ENCODE measurements at places on chromosomes 11 and 22.

DNA sequence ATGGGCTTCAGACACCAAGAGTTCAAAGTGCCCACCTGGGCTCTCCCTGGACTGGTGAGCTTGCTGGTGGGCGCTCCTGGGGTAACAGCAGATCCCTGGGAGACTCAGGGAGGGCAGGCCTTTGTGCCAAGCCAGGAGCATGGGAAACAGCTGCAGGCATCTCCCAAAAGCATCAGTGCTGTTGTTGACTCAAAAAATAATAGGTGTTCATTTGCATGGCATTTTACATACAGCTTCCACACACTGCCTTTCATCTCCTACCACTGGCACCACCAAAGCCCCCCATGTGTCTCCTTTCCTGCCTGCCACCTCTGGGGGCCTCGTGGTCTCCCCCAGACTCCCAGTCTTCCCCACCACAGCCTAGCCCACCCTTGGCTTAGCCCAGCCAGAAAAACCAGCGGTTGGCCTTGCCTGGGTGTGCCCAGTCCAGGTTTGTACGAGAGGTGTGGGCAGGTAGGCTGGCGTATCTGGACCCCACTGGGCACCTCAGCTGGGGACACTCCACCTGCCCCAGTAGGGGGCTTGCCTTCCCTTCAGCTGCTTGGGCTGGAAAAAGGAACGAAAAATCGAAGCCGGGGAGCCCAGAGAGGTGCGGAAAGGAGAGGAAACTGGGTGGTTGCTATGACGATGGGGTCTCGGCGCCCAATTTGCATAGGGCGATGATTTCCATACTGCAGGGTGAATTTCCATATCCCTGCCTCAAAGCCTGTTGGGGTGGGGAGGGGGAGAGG, 15.0 kb downstream of the POU2F3 start:
- no peak for DNase-seq

GRCh38 chr22:37803195-37803638, 4.5 kb upstream of the GCAT start:
- no peak for DNase-seq

DNA sequence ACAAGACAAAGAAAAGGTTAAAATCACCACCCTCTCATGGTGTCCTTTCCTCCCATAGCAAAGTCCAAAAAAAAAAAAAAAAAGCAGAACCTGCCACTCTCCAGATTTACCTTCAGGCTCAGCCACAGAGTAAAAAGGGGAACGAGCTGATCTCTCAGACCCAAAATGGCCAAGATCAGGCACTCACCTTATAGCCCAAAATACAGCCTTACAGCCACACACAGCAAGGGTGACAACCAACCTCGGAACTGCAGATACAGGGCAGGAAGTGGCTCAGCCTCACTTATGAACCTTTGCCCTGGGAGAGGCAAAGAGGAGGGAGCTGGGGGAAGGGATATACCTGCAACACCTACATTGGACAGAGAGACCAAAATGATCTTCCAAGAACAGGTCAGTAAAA, 4.5 kb downstream of the FHIP1B start:
- no peak for DNase-seq

- DNase-seq = no peak
Measured at GRCh38 chr11:27545035-27545434, 38.5 kb upstream of the LIN7C start.

GRCh38 chr11:23364076-23364475, 503.8 kb upstream of the CCDC179 start:
- no peak for DNase-seq

DNA sequence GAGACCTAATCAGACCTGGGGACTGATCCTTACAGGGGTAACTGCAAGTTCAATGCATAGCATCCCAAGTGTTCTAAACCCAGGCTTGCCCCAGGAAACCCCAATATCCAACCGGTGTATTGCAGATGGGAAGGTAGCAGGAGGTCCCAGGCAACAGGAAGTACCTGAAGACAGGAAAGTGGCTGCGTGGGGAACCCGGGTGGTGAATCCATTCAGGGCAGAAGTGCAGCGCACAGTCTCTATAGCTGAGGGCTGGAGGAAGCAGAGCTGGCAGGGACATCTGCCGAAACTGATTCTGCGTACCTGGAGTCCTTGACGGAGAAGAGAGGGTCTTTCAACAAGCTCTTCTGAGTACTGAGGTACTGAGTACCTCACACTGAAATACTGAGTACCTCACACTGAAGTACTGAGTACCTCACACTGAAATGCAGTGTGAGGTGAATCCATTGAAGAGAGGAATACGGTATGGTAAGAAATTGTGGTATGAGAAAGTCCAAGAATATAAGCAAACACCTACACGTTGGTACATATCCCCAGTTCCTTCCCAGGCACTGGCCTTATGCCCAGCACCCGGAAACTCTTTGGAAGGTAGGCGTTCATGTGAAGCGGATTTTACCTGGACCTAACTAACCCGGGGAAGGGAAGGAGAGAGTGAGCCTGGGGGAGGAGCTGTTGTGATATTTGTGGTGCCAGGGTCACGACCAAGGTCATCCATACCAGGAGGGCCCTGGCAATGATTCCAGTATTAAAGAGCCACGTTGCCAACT, 20.1 kb downstream of the SCN4B start:
- DNase-seq = no peak

DNA sequence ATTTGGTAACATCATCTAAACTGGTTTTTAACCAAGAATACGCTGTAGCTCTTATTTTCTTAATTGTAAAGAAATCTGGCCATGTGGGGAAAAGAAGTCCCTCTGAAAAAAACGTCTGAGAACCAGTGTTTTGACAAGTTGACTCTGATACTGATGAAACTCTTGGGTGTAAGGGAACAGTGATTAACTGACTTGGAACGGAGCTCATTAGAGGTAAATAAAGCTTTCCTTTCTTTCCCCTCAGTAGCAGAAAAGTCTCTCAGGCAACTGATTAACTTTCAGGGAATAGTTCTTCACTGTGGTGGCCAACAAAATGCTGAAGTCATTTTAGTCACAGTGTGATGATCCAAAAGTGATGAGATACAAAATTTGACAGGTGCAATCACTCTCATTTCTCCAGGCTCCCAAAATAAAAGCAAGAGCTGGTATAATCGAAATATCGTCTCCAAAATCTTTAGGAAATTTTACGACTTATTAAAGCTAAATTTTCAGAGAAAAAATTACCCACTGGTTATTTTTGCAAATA, 52.3 kb downstream of the SLC36A4 start:
- DNase-seq = no peak

DNA sequence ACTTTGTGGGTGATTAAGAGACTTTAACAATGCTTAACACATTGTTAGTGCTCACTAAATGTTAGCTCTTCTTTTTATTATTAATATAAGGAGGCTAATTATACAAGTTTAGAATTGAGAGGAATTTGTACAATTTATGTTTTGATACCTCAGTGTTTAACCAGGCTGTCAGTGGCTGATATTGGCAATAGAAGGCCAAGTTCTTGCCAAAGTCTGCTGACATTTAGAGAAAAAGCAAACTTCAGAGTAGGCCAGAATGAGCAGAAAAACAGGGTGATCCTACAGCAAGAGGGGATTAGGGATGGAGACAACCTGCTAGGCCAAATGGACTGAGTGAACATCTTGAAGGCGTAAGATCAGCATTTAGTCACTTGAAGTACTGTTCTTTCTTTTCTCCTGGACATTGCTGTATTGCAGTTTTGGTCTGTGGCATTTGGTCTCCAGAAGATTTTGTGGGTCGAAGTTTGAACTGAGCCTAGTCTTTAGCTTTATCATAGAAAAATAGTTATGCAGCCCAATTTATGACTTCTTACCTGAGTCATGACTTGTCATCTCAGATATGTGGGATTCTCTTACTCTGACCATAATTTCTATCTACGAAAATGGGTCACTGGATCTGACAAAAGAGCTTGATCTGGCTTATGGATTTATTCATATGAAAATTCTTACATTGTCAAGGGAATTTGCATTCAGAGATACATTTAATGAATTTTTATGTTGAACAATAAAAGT, 9.0 kb downstream of the TRIM44 start:
- no peak for DNase-seq

- DNase-seq = no peak
Measured at GRCh38 chr22:44426981-44427380, 71.1 kb downstream of the RTL6 start.

- DNase-seq = peak; percentile 16
Measured at GRCh38 chr22:35299217-35299672, 449 bp upstream of the TOM1 start.

Measured in fibroblast of gingiva (primary cell).